Fibroblast of skin of left quadriceps (primary cell): ENCODE measurements at places on chromosomes 2 and 18.

DNA sequence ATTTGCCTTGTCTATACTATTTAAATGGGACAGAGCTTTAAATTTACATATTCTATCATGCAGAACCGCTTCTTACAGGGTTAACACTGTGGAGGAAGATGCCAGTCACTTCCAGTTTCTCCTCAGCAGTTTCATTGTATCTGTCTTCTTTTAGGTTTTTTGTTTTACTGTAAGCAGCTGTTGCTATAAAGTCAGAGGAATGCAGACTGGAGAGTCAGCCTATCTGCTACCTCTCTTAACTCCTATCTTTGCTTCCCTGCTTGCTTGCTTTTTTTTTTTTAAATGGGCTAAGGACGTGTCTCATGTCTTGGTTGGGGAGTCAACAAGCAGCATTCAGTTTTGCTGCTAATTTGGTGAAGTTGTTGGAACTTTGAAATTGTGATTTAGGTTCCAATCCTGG lies 8.9 kb downstream of the EPC2 start:
- DNase-seq = no peak

DNA sequence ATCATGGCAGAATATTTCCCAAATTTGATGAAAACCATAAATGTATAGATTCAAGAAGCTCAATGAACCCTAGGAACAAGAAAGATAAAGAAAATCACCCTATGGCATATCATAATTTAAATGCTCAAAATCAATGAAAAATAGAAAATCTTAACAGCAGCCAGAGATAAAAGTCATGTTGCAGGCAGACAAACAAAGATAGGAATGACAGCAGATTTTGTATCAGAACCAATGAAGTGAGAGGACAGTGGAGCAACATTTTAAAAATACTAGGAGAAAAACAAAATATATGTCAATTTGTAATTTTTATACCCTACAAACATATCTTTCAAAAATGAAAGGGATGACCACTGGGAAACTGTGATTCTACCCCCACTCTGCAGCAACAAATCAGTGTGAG lies 203.3 kb downstream of the PIEZO2 start:
- DNase-seq = no peak

DNA sequence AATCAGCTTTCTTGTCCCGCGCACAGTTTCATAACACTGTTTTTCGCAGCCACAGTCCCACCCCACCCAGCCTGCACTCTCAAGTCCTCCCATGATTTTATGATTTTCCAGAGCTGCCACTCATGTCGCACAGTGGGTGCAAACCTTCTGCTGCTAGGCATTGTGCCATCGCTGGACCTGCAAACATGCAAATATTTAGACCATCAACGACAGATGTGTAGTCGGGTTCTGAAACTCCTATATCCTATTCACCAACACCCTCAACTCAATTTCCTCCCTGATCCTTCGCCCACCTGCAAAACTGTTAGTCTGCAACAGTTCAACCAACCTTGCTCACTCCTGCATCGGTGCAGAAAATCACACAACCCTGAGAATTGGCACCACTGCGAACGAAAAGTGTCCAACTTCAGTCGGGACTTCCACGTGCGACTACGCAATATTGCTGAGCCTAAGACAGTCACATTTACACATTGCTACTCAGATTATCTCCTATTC lies 871 bp upstream of the ALS2 start:
- no peak for DNase-seq

GRCh38 chr2:149152469-149152953 lies 114.0 kb downstream of the LYPD6B start:
- no peak for DNase-seq

- DNase-seq = no peak
Observed at GRCh38 chr18:30149585-30149984, 893.0 kb downstream of the DSC3 start.

DNA sequence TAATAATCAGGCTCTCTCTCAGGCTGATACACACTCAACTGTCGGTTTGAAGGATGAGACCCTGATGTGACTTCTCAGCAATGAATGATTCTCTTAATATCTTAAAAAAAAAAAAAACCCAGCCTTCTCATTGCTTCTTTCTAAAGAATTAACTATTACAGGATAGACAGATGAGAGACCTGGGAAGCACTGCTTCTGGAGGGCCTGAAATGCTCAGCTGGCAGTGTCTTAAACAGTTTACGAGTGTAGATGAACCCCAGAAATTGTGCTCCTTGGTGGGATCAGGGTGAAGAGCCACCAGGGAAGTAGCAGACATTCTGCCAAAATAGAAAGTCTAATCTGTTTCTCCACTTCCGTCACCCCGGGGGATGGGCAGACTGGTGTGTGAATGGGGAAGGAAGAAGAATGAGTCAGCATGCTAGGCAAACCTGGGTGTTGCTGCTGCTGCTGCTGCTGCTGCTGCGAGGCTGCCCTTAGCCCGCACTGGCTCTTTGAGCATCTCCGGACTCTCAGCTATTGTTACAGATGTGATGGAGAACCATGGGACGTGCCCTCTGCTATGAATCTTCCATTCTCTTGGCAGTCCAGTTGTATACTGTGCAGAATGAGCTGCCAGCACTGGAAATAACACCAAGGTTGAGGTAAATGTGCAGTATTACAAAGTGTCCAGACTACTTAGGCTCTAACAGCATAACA lies 158.4 kb downstream of the SETBP1 start:
- DNase-seq = peak; percentile 37

- DNase-seq = no peak
Observed at GRCh38 chr2:25438793-25439192, 97.1 kb upstream of the DNMT3A start.

GRCh38 chr2:27963472-27963871 lies 72.9 kb downstream of the BABAM2 start:
- no peak for DNase-seq

DNA sequence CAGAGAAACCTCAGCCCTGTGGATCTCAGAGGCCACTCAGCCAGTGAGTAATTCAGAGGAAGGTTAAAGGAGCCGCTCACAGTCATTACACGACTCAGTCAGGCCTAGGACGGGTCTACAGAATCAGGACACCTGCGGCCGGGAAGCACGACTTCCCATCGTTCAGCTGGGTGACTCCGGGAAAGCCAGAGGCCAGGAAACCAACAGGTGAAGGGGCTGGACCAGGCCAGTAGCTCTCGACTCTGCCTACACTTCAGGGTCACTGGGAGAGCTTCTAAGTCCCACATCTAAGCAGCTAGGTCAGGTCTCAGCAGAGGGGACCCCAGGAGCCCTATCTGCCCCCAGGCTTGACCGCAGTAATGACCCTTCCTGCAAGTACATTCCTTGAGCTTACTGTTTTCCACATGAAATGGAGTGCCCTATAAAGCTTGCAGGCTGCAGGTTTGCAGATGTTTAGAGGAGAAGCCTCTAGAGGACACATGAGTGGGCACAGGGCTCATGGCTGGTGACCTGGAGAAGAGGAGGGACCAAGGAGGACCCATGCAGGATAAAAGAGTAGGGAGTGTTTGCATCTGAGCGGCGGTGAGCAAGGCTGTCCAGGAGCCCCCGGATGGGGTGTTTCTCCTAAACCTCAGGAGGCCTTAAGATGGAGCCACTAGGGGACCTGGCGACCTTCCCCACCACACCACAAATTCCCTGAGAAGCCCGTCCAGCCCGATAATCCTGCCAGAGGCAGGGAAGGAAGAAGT lies 9.5 kb downstream of the DIPK1C start:
- no peak for DNase-seq

DNA sequence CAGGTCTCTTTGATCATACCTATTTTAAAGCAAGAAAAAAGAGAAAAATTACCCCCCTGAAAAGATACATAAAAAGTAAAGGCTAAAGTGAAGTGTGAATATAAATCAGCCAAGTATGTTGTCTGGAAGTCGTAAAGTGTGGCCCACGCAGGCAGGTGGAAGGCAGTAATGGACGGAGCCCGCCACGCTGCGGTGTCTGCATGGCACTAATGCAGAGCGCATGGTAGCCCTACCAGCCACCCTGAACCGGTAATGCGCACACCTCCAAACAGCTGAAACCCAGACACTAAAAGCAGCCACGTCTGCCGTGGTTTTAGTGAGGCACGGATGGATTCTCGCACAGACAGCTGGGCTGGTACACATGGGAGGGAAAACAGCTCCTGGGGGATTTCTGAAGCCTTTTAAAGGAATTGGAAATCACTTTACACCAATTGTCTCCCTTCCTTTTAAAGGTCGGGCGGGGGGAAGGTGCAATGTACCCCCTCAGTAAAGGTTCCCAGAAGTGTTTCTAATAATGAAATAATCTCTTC lies 615.2 kb downstream of the CNTNAP5 start:
- no peak for DNase-seq

GRCh38 chr2:99888617-99889016 lies 253.8 kb downstream of the AFF3 start:
- no peak for DNase-seq

- DNase-seq = no peak
Observed at GRCh38 chr2:28399289-28399688, 6.6 kb downstream of the FOSL2 start.

GRCh38 chr18:22311301-22311700 lies 106.4 kb downstream of the CTAGE1 start:
- DNase-seq = peak; percentile 45

DNA sequence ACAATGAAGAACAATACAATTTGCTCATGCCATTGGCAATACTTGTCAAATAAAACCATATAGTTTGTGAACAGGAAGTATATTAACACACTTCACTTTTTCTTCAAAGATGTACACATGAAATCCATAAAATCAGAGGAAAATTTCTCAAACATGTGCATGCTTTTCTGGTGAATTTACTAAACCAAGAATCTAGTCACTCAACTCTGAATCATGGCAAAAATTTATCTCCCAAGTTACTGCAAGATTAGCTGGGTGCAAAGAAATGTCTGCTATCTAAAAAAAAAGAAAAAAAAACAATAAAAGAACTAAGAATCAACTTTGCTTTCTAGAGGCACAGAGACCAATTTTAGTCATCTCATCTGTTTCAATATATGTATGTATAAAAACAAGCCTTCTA lies 419.2 kb downstream of the NR4A2 start:
- no peak for DNase-seq

DNA sequence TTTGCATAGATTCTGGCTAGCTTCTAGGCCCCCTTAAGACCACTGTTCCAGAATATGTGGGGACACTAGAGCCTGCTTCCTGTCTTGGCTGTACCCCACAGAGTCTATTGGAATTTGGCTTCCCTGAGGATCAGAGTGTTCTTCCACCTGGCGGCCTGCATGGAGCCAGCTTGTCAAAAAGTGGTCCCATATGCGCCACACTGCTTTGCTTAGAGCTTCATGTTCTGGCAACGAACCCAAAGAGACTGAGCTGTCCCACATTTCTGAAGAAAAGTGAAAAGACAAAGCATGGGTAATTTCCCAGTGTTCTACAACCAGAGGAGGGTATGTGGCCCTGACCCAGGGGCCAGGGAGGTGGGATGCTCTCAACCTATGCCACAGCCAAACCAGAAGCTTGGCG lies 52.7 kb upstream of the FZD7 start:
- DNase-seq = no peak

DNA sequence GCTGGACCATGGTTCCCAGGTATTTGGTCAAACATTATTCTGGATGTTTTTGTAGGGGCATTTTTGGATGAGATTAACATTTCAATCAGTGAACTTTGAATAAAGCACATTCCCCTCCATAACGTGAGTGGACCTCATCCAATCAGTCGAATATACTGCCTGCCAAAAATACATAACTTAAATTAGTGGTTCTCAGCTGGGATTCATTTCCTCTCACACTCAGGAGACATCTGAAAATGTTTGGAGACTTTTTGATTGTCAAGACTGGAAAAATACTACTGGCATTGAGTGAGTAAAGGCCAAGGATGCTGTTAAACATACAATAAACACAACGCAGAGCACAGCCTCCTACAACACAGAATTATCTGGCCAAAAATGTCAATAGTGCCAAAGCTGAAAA lies 198.2 kb downstream of the MYO1B start:
- DNase-seq = peak; percentile 14

GRCh38 chr2:70098032-70098431 lies 10.8 kb downstream of the PCBP1 start:
- DNase-seq = no peak

DNA sequence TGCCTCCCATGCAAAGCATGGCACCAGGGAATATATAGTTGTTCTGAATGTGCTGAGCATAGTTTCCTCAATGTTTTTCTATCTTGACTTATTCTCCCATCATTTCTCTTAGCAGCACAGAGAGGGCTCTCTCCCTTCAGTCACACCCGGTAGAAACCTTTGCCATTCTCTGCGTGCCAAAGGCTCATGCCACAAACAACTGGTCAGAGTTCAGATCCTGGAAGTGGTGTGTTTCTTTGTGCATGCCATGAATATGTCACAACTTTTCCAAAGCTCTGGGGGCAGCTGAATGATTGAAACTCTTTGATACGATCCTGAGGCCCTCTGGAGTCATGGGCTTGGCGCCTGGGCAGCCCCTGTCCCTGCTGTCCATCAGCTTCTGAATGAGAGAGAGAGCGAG lies 28.0 kb upstream of the EDAR start:
- DNase-seq = no peak

DNA sequence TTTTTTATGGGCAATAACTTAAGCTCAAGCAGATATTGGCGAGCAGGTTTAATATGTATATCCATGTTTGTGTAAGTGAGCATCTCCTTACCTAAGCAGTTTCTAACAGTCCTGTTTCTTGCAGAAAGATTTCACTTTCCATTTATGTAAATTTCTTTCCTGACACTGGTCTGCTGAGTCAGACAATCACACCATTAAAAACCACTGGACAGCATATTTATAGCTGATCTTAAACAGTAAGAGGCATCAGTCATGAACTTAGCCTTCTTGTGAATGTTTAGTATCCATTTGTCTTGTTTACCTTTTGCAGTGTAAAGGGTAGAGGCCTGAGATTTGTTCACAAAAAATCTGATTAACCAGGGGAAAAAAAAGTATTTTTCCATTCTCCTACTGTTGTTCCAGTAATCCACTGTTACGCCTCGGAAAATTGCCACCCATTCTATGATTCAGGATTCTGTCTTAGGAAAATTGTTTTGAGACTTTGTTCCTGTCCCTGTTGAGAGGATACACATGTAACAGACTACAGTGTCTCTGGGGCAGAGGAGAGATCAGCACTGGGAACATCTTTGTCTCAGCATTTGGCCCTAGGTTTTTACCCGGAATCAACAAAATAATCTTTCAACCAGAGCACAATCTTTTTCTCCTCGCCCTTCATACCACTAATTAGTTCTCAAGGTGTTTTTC lies 521.0 kb upstream of the NRP2 start:
- no peak for DNase-seq

DNA sequence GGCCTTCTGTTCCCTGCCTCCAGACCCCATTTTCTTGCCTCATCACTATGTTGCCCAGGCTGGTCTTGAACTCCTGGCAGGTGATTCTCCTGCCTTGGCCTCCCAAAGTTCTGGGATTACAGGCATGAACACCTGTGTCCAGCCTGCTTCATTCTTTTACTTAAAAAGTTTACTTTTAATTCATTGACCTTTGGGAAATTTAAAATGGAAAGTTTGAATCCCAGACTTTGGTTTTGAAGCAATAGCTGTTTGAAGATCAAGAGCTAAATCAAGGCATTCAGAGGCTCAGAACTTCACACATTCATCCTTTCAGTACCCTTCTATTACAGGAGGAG lies 79.3 kb upstream of the SESTD1 start:
- no peak for DNase-seq

GRCh38 chr2:43592443-43592842 lies 3.4 kb downstream of the THADA start:
- peak; percentile 48 for DNase-seq

- DNase-seq = no peak
Observed at GRCh38 chr2:83587309-83587708, 871.8 kb downstream of the SUCLG1 start.
